ENCODE measurements at places on chromosomes 5 and 9.

DNA sequence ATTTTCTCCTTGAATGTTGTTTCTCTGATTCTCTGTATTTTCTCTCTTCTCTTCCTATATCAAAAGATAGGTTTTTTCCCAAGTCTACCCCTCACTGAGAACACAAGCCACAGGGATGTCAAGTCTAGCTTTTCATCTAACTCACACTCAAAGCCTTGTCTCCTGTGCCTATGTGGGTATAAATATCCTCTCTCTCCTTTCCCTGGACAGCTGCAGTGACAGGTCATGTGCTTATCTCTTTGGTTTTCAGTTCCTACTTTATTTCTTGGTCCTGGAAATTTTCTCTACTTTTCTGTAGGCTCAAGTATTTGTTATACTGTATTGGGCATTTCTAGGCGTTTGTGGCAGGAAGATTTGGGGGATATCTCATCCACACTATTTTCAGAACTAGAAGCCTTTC lies 182.4 kb upstream of the MVB12B start:
- no peak for DNase-seq

DNA sequence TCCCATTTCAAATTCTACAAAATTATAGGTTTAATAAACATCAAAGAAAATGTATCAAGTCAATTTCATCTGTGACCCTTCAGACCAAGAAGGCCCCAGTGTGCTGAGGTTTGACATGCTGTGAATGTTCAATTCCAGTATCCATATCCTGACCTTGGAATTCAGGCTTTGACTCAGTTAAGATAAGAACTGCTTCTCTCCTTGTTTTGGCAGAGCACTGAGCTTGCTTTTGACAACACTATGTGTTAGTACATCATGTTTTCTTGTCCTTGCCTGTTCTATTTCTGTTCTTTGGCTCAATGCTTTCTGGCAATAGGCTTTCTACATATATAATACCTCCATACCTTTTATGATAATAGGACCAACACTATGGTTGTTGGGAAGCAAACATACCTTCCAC lies 105.6 kb downstream of the PLCXD3 start:
- no peak for DNase-seq

DNA sequence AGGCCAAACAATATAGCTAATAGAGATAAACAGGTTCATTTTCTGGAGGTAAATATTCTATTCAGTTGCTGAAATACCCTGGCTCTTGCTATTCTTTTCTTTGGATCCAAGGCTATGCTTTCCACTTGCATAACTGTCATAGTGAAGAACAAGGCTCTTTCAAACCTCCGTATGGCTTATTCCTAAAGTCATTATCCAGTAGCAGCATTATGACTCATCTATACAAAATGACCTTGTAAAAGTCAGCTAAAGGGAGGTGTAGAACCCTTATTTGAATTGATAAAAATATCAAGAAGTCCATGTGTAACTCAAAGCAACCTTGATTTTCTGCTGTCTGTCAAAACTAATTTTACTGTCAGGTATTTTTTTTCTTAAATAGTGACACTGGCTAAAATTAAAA lies 447.8 kb downstream of the PLK2 start:
- no peak for DNase-seq

DNA sequence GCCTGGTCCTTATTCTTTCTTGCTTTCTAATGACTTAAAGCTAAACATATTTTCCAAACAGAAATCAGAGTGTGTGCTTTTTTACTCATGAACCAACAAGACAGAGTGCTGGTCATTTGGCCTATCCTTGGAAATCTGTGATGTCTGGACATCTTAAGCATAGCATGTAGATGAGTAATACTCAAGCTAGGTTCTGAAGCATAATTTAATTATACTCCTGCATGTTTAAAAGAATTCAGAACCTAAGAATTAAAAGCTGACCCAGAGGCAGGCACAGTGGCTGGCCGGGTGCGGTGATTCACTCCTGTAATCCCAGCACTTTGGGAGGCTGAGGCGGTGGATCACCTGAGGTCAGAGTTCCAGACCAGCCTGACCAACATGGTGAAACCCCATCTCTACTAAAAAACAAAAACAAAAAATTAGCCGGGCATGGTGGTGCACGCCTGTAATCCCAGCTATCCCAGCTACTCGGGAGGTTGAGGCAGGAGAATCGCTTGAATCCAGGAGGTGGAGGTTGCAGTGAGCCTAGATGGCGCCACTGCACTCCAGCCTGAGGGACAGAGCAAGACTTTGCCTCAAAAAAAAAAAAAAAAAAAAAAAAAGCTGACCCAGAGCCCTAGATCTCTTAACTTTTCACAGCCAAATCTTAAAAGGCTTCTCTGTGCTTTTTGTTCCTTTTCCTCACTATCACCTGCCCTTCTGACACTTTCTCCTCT lies 16.2 kb upstream of the TJP2 start:
- DNase-seq = no peak

- DNase-seq = peak; percentile 54
Observed at GRCh38 chr5:14809369-14810155, 62.0 kb downstream of the ANKH start.

DNA sequence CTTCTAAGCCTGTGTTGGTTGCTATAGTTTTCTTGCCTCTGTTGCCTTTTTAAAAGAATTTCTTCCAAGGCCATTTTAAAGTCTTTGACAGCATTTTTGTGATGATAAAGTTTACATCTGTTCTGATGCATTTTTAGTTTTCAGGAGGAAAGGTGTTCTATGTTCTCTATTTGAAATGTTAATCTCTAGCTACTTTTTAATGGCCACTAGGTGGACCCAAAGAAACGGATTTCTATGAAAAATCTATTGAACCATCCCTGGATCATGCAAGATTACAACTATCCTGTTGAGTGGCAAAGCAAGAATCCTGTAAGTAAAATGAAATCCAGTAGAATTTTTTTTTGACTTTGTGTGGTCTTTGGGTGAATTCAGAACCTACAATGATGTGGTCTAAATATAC lies 60.2 kb downstream of the MELK start:
- DNase-seq = no peak

- DNase-seq = no peak
Observed at GRCh38 chr5:121872856-121873255, 21.2 kb downstream of the FTMT start.

GRCh38 chr9:21615446-21615845 lies 133.3 kb upstream of the IFNE start:
- no peak for DNase-seq

- no peak for DNase-seq
Observed at GRCh38 chr5:154273963-154274827, 83.7 kb downstream of the GALNT10 start.

DNA sequence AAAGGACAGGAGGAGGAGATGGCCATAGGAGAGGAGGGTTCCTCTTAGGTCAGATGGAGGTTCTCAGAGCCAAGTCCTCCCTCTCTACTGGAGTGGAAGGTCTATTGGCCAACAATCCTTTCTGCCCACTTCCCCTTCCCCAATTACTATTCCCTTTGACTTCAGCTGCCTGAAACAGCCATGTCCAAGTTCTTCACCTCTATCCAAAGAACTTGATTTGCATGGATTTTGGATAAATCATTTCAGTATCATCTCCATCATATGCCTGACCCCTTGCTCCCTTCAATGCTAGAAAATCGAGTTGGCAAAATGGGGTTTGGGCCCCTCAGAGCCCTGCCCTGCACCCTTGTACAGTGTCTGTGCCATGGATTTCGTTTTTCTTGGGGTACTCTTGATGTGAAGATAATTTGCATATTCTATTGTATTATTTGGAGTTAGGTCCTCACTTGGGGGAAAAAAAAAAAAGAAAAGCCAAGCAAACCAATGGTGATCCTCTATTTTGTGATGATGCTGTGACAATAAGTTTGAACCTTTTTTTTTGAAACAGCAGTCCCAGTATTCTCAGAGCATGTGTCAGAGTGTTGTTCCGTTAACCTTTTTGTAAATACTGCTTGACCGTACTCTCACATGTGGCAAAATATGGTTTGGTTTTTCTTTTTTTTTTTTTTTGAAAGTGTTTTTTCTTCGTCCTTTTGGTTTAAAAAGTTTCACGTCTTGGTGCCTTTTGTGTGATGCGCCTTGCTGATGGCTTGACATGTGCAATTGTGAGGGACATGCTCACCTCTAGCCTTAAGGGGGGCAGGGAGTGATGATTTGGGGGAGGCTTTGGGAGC lies 3.1 kb downstream of the EGR1 start:
- DNase-seq = no peak

DNA sequence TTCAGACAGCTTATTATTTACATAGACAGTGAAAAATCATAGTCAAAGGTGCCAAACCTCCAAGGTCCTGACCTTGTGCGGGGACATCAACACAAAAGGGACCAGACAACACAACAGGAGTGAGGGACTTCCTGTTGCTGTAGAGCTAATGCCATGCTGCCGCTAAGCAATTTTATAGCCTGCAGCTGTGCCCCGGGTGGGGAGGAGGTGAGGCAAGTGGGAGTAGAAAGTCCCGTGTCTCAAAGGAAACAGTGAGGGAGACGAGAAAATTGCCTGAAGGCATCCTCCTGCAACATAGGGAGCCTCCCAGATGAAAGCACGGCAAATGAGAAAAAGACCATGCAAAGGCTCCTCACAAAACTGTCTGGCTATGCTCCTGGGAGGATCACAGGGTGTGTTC lies 58.8 kb downstream of the CAAP1 start:
- no peak for DNase-seq

DNA sequence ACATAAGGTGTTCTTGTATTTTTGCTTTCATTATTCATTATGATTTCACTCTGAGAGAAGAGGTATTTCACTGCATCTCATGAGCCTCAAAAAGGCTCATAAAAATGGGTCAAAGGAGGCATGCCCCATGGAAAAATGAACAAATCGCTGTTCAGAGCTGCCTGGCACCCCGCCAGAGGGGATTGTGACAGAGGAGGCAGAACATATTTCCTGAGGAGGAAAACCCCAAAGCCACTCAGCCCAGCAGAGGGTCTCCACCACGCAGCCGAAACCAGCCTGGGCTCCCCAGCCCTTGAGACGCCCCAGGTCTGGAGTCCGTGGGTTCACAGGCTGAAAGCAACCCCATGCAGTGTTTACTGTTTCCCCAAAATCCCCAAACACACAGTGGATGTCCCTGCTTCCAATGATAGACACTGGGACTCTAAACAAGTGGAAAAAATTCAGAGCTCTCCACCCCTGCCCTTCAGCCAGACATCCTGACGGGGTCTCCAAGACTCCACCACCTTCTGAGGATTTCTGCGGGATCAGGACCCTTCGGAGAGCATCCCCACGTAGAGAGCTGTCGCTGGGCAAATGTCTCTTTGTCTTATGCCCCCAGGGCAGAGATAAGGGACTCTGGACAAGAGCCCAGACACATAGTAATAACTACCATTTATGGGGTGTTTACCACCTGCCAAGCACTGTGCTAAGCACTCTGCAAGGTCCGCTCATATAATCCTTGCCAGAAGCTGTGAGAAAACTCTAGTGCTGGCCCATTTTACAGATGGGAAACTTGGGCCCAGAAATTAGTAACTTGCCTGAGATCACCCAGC lies 122.3 kb downstream of the PAX5 start:
- no peak for DNase-seq

- DNase-seq = no peak
Observed at GRCh38 chr5:96903300-96903699, 27.0 kb downstream of the ERAP2 start.

GRCh38 chr5:153629027-153629895 lies 138.8 kb downstream of the GRIA1 start:
- DNase-seq = no peak

DNA sequence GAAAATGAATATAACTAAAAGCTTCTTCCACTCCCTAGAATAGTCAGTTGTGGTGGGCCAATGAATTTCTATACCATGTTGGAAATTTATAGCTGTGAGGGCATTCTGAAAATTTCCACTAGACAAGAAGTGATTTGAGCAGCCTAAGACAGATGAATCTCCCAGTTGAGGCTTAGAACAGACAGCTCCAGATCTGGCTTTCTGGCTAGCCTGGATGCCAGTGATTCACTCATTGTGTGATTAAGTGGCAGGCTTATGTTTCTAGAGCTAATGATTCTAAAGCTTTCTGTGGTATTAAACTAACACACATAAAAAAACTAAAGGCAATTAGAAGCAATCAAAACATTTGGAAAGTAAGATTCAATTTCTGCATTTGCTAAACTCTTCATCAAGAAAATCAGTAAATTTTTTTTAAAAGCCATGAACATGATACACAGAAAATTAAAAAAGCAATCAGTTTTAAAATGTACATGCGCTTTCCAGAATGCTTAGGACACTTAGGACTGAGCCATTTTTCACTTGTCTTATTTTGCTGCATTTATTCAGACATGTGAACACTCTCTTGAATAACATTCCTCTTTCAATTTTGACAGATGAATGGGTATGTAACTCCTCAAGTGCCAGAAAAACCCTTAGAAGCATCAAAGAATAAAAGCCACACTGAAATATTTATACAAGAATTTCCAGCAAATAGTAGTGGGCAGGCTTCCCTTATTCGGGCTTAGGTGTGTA lies 100.5 kb upstream of the GNAQ start:
- no peak for DNase-seq

- no peak for DNase-seq
Observed at GRCh38 chr9:87564111-87564510, 66.4 kb downstream of the DAPK1 start.

DNA sequence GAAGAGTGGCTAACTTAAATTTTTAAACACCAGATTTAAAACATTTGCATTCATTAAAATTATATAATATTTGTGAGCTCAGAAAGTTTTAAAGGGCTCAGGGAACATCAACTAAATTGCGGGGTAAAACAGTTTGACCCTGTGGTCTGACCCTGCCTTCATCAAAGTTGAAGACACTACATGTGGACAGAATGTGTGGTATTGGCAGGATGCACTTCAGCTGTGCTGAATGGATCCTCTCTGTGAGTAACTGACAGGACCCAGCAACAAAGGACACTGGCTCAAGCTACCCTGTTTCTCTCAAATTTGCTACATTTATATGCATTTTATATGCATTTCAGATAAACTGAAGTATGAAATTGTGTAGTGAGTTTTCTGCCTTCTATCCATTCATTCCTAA lies 288.5 kb downstream of the ZNF608 start:
- DNase-seq = no peak

DNA sequence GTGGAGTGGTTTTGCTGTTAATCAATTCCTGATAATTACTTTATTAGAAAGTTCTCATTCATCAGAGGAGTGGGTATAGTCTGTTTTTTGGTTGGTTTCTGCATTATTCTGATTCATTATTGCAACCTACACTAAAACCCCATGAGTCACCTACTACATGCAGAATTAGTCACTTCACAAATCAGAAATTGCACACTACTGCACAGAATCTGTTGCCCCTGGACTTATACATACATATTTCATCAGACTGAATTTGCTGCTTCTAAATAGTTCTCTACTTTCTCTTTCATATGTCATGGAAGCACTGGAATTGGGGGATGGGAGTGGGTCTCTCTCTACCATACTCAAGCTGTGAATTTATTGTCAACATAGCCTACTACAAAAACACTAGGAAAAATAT lies 585.1 kb downstream of the DNAH5 start:
- no peak for DNase-seq

DNA sequence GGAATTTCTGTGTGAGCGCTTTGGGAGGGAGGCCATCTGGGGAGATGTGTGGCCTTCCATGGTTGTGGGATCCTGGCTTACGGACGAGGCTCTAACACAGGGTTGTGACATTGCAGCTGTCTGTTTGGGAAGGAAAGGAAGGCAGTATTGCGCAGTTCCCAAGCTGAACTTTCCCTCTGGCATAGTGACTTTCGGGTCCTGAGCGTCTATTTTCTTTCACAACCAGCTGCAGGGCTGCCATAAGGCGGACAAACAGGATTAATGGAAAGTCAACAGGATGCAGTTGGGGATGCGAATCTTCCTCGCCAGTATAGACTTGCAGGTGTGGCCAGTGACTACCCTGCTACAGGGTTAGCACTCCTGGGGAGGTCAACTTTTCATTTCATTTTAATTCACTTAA lies 25.9 kb downstream of the CCT5 start:
- no peak for DNase-seq

GRCh38 chr9:138023394-138024124 lies 146.0 kb downstream of the CACNA1B start:
- no peak for DNase-seq

- no peak for DNase-seq
Observed at GRCh38 chr5:149667084-149667828, 62.9 kb upstream of the PPARGC1B start.
